ENCODE measurements at places on chromosomes 5 and 9. TPM values are rescaled to one million over a fixed set of nuclear protein-coding genes. Genes with fewer than 3 reads are reported as not detected.
A peak's percentile ranks its signal among the peaks of the same experiment; 100 is the strongest.

DNA sequence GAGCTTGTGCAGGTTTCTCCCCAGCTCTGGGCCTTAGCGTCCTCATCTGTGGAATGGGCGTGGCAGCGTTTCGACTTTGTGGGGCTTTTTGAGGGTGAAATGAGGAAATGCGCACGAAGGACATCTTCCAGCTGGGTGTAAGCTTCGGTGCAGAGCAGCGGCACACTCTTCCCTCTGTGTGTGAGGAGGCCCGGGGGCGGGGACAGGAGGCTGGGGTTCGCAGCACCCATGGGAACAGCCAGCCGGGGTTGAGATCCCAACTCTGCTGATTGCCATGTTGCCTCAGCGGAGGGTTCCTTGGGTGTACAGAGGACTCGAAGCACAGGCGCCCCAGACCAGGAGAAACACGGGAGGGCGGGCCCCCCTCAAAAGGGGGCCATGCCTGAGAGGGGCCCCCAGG, 265.6 kb downstream of the NSG2 start:
- no peak for DNase-seq

DNA sequence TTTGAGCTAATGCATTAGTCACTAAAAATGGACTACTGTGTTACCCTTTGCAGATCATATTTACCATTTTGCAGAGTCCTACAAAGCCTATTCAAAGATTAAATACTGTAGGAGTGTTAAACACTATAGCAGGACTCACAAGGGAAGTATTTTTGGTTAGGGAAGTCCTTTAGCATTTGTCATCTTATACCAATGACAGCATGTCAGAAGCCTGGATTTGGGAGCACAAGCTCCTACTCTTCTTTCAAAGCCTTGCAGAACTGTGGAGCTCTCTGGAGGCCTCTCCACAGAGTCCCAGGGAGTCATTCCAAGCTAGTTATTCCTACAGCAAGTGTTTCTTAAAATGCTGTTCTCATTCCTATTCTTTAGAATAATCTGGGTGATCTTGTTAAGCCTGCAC, 288.8 kb downstream of the PIK3R1 start:
- DNase-seq, result no peak

DNA sequence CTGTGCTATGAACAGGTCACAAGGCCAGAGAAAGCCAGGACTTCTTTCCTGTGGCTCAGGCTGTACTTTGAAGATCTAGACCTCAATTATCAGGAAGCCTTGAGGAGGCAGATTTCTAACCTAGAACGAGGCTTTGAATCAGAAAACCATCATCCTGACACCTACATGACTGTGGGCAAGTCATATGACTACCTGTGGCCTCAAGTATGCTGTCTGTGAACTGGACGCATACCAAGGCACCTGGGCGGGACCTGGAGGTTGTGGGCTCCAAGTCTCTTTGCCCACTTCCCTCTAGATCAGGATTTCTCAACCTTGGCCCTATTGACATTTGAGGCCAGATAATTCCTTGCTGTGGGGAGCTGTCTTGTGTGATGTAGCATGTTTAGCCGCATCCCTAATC, 42.5 kb downstream of the KLF4 start:
- no peak for DNase-seq

DNA sequence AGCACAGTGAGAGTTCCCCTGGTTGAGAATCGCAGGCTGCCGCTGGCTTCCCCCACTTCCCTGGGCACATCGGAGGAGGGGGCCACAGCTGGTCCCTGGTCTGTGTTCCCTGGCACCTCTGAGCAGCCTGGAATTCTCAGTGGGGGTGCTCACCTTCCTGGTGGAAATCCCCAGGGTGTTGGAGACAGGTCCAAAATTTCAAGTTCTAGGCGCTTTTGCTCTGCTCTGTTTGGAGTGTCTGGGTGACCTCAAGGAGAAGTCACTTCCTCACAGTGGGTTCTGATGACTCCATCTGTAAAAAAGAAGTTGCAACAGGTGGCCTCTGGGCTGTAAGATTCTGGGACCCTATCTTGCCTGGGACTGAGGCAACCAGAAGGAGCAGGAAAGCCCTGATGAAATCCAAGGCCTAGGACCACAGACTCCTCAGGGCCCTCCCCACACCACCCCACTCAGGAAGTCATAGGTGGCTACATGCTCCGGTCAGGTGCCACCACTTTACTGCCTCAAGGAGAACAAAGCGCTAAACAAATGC, at the start of gene TRAF1:
Gene TRAF1 (minus strand): TSS at position 400 of the 532 bp plus-strand sequence. CDS start 721 bp downstream, outside the sequence.
- DNase-seq, result peak; percentile 86

DNA sequence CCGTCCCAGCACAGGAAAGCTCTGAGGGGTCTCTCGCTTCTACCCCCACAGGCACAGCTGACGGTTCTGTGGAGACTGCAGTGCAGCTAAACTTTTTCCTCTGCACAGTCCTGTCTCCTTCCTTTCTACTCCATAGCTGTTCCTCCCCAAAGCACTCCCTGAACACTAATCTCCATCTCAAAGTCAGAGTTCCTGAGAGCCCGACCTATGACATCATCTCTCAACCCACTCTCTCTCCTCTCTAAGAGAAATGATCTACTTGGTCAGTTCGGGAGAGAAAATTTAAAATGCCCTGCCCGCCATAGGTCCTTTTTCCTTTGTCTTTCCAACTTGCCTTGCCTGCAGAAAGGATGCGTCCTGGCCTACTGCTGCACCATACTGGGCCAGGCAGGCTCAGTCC, 90.6 kb downstream of the FANCC start:
- DNase-seq, result no peak

Gene SPATA31C1
- total RNA-seq, result not detected

DNA sequence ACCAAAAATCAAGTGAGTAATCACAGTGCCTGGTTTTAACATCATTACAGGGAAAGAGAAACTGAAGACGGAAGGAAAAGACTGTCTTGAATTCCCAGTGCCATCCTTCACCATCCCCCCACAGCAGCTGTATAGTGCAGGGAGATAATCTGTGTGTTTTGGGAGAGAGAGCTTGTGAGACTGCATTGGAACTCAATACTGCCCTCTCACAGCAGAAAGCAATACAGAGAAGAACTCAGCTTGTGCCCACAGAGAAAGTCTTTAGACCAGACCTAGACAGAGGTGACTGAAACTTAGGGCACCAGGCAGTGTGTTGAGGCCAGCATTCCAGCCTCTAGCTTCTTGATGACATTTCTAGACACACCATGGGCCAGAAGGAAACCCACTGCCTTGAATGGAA, 754.7 kb upstream of the CDH6 start:
- no peak for DNase-seq

DNA sequence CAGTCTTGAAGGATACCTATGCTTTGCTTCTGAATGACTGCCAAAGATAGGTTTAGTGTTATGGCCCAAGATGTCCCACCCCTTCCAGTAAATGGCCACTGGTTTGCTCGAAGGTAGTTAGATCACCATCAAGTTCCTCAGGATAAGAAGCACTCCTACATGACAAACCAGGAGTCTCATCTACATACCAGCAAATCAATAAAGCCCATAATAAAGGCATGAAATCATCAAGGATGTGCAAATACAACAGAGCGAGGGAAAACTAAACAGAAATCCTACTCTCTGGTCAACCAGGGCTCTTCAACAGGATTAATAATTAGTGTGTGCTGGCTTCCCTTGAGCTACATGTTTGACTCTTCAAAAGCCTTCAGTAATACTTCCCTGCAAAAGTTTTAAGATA, 141.0 kb downstream of the LHFPL2 start:
- DNase-seq, result no peak

Gene FGF1
- total RNA-seq, result 6.2 TPM

- no peak for DNase-seq
Observed at GRCh38 chr5:122693963-122694362, 80.9 kb upstream of the SNX2 start.

DNA sequence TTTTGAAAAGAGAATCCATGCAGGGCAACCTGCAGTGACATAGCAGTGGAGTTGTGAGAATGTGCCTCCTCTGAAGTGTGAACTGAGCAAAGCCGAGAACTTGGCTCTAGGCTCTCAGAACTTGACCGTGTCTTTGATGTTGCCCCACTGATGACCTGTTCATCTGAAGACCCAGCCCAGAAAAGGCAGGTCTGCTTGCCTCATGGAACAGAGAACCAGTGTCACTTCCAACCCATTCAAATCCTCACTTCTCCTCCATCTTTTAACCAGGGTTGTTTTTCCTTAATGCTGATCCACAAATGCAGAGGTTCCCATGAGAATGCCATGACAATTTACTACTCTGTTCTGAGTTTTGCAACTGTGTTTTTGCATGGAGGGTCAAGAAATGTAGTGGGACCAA, 155.4 kb downstream of the MED10 start:
- DNase-seq, result no peak

Gene ETF1
- 64.1 TPM for total RNA-seq

DNA sequence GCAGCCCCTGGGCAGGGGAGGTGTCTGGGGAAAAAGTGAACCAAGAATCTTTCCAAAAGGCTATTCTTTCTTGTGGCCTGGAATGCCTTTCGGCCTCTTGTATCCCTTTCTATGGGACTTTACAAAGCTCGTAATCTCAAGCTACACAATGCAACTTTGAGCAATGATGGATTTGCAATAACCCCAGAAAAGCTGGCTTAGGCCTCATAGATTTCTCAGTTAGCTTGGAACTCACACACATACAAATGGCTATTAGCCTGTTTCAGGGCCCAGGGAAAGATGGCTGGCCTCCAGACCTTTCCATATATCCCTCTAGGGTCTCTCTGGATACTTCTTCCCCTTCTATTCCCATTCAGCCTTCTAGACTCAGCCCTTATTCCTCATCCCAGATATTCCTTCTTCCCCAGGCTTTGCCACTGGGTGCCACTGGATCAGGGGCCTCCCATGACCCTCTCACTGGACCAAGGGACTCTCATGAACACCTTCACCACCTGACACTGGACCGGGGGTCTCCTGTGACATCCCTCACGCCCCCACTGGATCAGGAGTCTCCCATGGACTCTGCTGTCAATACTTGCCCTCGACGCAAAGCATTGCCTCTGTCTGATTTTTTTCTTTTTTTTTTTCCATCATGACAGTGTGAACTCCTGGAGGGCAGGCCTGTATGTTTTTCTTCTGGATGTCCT, 59.5 kb downstream of the RAD23B start:
- no peak for DNase-seq

DNA sequence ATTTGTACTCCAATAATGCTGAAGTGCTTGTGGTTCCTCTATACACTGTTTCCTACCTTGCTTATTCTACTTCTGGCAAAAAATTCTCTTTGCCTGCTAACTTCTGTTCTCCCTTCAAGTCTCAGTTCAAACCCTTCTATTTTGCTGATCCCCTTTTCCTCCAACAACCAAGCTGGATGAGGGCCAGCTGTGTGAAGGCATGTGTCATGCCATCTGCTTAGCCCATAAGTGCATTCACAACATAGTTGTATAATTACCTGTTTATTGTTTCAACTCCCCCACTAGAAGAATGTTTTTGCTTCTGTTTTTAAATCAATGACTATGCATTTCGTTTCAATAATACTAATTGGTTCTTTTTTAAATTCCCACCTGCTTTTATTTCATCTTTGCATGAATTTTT, 1951.4 kb upstream of the WWC1 start:
- DNase-seq, result no peak

GRCh38 chr5:10262121-10262774, 12.2 kb downstream of the CCT5 start:
- no peak for DNase-seq

DNA sequence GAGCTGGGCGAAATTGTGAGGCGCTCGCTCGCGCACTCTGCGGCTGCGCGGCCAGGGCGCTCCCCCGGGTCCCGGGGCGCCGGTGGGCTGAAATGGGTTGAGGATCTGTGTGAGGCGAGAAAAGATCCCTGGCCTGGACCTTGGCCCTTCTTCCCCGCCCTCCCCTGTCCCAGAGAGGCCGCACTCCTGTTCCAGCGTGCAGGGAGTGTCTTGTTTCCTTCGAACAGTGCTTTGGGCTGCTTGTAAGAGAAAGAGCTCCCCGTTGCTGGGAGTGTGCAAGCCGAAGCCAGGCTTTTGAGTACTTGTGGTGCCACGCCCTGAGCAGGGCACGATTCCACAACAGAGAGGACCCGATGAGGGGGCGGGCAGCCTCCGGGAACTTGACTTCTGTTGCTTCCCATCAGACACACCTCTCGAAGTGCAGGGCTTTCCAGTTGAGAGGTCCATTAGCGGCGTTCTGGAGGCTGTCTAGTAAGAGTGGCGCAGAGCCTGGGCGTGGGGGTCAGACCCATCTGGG, 535 bp downstream of the DOLPP1 start:
- DNase-seq, result peak; percentile 82

Gene CDH9
- total RNA-seq, result not detected

Gene TOR1B
- 16.1 TPM for total RNA-seq

Gene CARTPT
- total RNA-seq, result not detected

- DNase-seq, result no peak
Observed at GRCh38 chr5:173515526-173515925, 100.9 kb downstream of the BOD1 start.

DNA sequence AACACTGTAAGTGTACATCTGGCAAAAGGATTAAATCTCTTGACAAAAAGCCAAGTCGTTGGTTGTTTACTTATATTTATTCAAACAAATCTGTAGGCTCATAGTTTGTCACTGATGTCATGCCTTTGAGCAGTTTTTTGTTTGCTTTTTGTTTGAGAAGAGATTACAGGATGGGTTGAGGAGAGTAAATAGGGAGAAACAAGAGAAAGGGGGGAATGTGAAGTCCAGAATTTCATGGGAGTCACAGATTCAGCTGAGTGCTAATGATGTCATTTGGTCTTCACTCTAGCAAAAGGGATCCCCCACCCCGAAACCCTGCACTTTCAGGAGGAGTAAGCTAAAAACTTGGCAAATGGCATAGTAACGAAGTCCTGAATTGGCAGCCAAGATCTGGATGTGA, 337.4 kb downstream of the GLIS3 start:
- no peak for DNase-seq

- no peak for DNase-seq
Observed at GRCh38 chr5:82466986-82467561, 188.9 kb upstream of the RPS23 start.

- no peak for DNase-seq
Observed at GRCh38 chr9:69981686-69982445, 61.8 kb upstream of the MAMDC2 start.

DNA sequence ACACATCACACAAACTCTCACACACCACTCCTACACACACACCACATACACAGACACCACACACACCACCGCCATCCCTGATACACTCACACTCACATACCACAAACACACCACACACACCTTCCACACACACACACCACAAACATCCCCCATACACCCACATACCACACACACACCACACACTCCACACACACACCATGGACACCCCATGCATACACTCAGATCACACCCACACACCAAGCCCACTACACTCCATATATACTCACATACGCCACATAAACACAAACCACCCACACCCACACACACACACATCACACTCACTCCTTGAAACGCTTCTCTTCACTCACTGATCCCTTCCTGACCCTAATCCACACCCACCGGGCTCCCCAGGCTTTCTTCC, 9.1 kb upstream of the ANKRD18A start:
- no peak for DNase-seq

Data from spleen (tissue), 13 donors.